ENCODE measurements at places on chromosomes 3 and 15.

GRCh38 chr15:67685008-67685599 is 140.2 kb upstream of the SKOR1 start:
- no peak for DNase-seq

DNA sequence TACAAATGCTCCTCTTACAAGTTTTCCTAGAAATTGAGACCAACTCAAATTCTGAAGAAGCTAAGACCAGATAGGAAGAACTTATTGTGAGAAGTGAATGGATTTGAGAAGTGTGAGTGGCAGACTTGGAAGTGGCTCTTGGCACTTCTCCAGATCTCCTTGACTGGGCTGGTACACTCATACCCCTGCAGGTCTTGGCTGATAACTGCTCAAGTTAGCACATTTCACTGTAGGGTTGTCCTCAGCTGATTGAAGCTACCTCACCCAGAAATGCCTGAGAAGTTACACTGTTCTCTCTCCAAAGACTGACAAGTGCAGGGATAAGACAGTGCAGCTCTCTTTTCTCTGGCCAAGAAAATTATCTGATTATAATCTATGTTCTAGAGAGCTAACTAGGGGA is 16.5 kb upstream of the CLDN1 start:
- DNase-seq: no peak

DNA sequence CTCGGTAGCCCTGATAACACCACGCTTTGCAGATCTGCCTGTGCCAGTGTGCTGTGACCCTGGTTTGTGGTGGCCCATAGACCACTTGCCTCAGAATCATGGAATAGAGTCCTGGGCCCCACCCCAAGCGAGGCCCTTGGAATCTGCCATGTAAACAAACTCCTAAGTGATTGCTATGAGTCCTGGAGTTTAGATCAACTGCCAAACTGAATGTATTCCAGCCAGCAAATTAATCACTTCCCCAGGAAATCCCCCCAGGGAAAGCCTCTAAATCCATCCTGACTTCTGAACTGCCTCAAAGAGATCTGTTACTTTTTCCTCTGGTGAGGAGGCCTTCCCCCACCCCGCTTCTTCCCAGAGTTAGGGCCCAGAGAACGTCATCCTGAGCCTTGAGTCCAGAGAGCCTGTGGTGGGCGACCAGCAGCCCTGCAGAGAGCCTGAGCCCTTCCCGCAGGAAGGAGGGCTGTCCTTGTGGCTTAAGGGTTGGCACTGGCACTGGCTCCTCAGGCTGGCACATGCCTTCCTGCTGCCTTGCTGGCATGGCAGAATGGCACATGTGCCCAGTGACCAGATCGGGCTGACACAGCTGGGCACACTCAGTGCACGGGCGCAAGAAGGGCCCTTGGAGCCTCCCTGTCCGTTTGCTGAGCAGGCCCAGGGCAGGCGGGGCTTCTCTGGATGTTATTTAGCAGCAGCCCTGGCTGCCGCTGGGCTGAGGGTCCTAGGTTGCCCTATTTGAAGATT is 50.6 kb upstream of the PLXNA1 start:
- DNase-seq: no peak

GRCh38 chr3:64388886-64389285 is 163.6 kb upstream of the PRICKLE2 start:
- no peak for DNase-seq

GRCh38 chr3:69051756-69052471 is at the start of gene TMF1:
Gene TMF1 (minus strand): TSS chr3:69052333. CDS start chr3:69052086, 247 bp downstream.
- DNase-seq: peak; percentile 96

All from stimulated activated CD8-positive, alpha-beta memory T cell treated with anti-CD3 and anti-CD28 coated beads, Interleukin-15, amount 100 ng/mL, for 24 hours (primary cell).